ENCODE measurements at places on chromosomes 7 and 10. TPM values are rescaled to one million over a fixed set of nuclear protein-coding genes. Genes with fewer than 3 reads are reported as not detected.

DNAJC12 gene
- 18.5 TPM for total RNA-seq

- DNase-seq = peak; percentile 37
Observed at GRCh38 chr10:84194424-84195043, at the start of gene CDHR1. Gene CDHR1 (plus strand): TSS chr10:84194537. CDS start chr10:84194761, 224 bp downstream.

DNA sequence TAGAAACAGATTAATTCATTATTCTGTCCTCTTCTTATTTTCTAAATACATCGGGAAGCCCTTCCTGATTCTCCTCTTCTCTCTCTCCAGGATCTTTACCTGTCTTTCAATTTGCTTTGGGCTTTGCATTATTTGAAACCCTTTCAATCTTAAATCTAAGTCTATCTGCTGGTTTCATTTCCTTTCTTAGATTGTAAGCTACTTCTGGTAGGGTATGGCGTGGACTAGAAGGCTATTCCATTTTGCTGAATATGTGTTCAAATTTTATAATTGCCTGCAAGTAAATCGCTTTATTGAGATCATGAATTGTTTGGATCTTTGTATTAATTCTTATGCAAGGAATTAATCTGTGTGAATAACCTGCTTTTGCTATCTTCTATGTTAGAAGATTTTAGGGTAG lies 11.1 kb downstream of the STAM start:
- DNase-seq = no peak

GRCh38 chr10:74008212-74008731 lies 10.4 kb downstream of the VCL start:
- no peak for DNase-seq

DNA sequence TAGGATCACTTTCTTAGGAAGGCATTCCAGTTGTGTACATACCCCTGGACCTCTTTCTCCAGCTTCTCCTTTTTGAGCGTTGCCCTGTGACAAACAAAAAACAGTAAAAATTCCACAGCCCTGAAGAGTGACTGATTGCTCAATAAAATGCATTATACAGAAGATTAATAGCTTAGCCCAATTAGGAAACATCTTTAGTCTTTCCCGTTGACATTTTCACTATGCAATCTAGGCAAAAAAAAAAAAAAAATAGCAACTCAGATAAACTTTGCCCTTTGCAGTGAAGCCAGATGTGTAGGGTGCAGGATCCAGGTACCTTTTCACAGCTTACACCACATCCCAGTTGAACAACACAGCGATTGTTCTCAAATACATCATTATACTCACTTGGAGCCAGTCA lies 17.9 kb downstream of the COL28A1 start:
- DNase-seq = no peak

Measured in right lobe of liver (tissue), 6 donors.